Activated T-cell treated with anti-CD3 and anti-CD28 coated beads, Interleukin-2, amount 50 U/mL, for 1 hour (primary cell): ENCODE measurements at places on chromosomes 2 and 18.

DNA sequence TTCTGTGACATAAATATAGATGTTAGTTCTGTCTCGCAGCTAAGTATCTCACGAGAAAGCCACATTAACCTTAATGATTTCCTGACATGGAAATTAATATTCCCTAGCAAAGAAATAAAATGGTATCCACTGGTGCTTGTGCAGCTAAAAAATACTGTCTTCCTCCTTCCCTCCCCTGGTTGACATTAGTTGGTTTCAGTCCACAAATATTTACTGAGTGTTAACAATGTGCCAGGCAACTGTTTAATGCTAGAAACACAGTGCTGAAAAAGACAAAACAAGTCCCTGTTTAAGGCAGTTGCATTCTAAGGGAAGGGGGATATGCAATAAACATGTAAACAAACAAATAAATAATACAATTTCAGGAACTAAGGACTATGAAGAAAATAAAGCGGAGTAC, 44.2 kb upstream of the VPS54 start:
- no peak for DNase-seq

DNA sequence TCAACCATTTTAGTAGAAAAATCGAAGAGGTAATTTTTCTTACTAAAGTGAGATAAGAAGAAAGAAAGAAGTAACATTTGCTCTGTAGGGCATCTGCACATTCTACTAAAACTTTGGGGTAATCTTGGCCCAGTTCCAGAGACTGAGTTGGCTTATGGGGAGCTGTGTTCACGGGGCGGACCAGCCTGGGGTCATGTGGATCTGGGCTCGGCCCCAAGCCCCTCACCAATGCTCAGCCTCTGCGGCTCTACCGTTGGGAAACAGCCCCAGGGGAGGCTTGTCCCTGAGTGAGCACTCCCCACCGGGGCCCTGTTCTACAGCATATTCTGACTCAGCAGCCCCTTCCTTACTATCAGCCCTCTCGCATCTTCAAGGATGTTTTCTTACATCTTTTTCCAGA, 132.3 kb downstream of the RTP5 start:
- peak; percentile 7 for DNase-seq

DNA sequence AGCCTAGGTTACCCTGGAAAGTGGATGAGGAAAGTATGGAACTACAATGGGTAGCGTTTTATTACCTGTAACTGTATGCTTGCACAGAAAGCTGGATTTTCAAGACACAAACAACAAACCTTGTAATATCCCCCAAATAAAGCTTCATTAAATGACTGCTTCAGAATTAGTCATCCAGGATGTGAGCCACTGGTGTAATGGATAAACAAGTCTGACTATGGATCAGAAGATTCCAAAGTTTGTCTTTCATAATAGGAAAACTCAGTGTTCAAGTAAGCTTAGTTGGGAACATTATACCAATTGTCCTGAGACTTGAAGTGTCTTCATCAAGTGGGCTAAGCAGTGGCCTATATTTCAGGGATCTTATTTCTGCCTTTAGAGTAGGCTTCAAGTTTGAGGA, 518.8 kb downstream of the LRP1B start:
- DNase-seq, result no peak

GRCh38 chr18:50315100-50315871, 27.8 kb upstream of the CXXC1 start:
- no peak for DNase-seq

GRCh38 chr18:9987931-9988330, 74.1 kb downstream of the VAPA start:
- DNase-seq, result no peak
